Esophagus squamous epithelium (tissue), 5 donors: ENCODE measurements at places on chromosomes 11 and 22.

DNA sequence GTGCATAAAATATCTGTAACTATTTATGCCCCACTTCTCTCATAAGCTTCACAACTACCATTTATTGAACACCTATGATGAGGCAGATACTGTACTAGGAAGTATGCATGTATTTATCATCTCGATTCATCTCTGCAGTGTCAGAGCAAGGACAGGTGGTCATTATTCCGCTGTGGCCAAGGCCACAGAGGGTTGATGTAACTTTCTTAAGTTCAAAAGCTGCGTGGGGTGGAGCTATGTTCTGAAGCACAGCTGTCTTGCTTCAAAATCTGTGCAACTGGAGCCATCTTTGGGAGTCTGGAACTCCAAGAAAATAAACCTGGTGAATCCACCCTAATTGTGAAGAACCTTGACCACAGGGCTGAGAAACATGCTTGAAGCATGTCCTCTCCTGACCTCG, 60.2 kb upstream of the HMGXB4 start:
- no peak for DNase-seq

GRCh38 chr11:107567739-107568335, 2.3 kb upstream of the ALKBH8 start:
- DNase-seq, result no peak

GRCh38 chr22:48607901-48608662, 1219.6 kb downstream of the BRD1 start:
- no peak for DNase-seq

DNA sequence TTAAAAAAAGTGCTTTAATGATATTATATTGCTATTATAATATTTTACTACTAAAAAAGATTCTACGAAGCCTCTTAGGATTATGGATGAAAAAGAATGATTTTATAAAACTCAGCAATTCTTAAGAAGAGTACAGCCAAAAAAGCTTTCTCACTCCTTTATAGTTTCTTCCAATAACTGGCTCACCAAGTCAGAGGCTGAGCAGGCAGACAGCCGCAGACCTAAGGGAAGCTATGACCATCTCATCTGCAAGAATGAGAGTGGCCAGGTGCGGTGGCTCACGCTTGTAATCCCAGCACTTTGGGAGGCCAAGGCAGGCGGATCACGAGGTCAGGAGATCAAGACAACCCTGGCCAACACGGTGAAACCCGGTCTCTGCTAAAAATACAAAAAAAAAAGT, 12.7 kb upstream of the EMID1 start:
- DNase-seq, result no peak

DNA sequence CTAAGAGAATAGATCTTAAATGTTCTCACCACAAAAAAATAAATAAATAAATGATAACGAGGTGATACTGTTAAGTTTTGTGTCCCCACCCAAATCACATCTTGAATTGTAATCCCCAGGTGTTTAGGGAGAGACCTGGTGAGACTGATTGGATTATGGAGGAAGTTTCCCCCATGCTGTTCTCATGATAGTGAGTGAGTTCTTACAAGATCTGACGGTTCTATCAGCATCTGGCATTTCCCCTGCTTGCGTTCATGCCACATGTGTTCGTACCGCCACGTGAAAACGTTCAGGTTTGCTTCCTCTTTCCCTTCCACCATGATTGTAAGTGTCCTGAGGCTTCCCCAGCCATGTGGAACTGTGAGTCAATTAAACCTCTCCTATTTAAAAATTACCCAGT, 1514.8 kb upstream of the TENM4 start:
- no peak for DNase-seq

DNA sequence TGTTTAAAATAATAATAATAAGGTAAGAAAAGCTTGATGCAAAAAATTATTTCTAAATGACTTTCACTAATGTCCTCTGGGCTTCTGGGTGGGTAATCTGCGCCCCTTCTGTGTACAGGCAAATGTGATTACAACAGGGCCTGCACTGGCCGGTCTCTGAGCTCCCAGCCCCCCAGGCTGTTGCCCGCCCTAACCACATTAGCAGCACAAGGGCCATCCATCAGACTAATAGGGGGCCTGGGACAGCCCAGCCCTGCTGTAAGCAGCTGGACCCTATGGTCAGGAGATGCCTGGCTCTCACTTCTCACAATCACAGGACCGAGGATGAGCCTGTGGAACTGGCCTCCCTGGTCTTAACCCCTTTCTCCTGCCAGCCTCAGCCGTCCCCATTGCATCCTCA, 388.4 kb downstream of the BUD13 start:
- DNase-seq, result no peak

DNA sequence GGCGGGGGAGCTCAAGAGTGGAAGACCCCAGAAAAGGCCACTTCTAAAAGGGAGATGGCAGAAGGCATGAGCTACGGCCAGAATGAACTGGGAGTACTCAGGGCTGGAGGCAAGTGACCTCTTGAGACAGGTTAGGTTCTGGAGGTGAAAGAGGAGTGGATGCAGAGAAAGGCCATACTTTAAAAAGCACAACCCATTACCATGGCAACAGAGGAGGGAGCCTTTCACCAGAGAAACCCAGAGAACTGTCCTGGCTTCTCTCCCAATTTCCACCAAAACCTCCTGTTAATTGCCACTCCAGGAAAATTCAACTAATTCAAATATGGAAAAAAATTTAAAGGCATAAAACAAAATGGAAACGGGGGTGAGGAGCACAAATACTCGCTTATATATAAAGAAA, 15.8 kb downstream of the A4GALT start:
- DNase-seq, result no peak

GRCh38 chr11:34916843-34917770, 689 bp downstream of the PDHX start:
- DNase-seq, result no peak

GRCh38 chr22:17199003-17199731, 20.1 kb downstream of the ADA2 start:
- DNase-seq, result no peak

- no peak for DNase-seq
These were observed 744 bp downstream of the PRAME start for GRCh38 chr22:22558071-22558971.

- DNase-seq, result no peak
These were observed 457.0 kb downstream of the NTM start for GRCh38 chr11:131827430-131827829.

DNA sequence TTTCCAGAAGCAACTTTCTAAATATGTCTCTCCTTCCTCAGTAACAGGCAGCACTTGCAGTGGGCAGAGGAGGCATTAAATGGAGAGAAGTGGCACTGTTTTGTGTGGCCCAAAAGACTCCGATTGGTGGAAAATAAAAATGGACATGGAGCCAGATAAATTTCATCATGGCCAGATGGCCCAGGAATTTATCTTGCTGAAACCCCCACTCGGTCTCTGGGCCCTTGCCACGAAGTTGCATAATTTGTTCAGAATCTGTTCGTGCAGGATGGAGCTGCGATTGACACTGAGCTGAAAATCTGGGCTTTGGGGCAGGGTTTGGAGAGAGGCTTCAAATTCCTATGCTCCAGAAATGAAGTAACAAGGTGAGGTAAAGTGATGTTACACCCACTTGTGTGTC, 65.5 kb downstream of the C11orf91 start:
- DNase-seq, result no peak

DNA sequence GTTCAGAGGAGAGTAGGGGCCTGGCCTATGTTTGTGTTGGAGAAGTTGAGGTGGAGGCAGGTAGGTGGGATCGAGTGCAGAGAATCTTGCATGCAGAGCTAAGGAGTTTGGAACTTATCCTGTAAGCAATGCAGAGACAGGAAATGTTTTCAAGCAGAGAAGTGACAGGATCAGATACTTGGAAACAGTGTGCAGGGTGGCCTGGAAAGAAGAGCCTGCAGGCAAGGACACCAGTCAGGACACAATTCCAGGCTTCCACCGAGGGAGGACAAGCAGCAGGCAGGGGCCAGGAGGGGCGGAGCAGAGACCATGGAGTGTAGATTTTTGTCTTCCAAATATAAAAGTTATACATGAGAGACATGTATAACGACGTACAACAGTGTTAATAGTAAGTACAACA, 26.9 kb upstream of the CECR2 start:
- no peak for DNase-seq

- no peak for DNase-seq
These were observed 12.8 kb downstream of the ETS1 start for GRCh38 chr11:128574576-128575011.

DNA sequence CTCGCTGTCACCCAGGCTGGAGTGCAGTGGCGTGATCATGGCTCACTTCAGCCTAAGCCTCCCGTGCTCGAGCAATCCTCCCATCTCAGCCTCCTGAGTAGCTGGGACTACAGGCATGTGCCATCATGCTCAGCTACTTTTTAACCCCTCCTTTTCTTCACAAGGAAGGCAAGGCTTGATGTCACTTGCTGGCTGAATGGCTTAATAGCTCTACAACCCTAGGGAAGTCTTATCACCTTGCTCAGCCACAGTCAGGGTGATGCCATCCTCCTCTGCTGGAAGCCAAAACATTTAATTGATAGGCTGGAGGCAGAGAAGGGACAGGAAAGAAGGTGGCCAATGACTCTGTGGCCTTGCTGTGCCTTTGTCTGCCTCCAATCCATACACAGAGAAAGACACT, 131.9 kb downstream of the MED15 start:
- no peak for DNase-seq

GRCh38 chr11:45369313-45369712, 83.2 kb upstream of the SYT13 start:
- no peak for DNase-seq

DNA sequence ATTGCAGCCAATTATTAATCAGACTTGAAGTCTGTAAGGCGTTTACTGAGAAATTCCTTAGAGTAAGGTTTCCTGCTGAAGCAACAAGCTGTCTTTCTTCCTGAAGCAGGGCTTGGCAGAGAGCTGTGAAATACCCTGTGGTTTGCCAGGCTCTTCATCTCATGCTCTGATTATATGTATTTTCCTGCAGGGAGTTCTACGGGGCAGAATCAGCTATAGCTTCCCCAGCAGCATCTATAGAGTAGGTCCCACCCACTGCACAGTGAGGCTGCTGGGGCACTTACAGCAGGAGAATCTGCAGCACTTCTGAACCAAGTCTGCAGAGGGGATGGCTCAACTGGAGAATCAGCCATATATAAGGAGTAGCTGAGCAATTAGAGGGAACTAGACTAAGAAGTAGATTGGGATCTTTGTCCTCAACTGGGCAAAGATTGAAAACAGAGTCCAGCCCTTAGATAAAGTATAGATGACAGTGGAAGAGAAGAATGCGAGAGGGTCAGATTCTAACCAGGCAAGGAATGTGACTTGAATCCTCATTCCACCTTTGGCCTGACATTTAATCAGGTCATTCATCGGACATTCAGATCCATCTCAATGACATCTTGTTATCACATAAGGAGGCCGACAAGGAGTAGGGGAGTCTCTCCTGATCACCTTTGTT, 37.6 kb downstream of the CNTF start:
- no peak for DNase-seq

DNA sequence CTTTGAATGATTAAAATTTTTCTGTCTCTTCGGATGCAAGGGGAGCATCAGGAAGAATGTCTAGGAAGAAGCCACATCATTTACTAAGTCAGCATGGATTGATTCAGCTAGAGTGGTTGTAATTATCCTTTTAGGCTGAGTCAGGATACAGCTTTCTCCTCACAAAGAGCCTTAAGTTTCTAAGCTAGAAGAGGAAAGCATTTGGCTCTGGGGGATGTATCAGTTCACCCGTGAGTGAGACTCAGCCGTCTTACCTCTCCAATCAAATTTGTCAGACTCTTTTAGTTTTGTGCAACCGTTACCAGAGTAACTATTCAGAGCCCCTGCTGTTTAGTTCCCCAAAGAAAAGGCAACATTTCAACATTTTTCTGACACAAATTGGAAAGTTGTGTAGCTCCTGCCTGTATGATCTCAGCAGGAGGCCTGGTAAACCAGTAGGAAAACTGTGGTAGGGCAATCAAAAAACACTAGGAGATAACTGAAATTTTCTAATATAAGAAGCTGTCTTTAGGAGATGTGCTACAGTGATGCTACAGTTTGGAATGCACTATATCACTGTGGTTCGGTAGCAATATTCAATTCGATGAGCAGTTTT, 432.4 kb upstream of the LUZP2 start:
- no peak for DNase-seq

GRCh38 chr11:67027483-67027930, 4.6 kb downstream of the SYT12 start:
- no peak for DNase-seq

- DNase-seq, result no peak
These were observed 123.6 kb downstream of the ABTB2 start for GRCh38 chr11:34234086-34234740.

DNA sequence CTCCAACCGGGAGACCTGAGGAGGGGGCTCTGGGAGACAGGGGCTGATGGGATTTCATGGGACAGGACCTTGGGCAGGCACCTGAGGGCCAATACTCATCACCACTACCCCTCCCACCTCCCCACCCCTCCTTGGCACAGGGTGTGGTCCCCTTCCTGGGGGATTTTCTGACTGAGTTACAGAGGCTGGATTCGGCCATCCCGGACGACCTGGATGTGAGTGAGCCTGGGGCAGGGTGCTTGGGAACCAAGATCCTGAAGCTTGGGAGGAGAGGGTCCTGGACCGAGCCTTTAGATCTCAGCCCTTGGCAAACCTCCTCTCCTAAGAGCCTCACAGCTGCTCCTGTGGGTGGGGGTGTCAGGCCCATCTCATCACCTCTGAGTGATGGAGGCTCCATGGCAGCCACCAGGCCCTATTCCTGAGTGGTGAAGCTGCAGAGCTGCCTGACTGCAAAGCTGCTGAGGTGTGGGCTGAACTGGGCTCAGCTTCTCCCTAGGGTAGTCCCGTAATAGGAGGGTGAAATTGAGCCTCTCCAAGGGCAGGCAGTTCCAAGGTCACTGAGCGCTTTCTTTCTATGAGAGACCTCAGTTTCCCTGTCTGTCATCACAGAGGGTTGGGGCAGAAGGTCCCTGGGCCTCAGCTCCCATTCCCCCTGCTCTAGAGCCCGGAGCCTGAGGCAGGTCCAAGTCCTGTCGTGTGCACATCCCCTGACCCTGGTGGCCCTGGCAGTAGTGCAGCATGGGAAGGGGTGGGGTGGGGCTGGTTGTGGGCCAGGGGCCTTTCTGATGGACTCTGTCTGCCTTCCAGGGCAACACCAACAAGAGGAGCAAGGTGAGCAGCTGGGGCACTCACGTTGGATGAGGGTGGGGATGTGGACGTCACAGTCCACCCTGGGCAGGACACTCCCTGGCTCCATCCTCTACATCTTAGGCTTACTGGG, 6.5 kb downstream of the RGL4 start:
- no peak for DNase-seq

GRCh38 chr11:112320668-112321067, 60.0 kb upstream of the PLET1 start:
- no peak for DNase-seq

DNA sequence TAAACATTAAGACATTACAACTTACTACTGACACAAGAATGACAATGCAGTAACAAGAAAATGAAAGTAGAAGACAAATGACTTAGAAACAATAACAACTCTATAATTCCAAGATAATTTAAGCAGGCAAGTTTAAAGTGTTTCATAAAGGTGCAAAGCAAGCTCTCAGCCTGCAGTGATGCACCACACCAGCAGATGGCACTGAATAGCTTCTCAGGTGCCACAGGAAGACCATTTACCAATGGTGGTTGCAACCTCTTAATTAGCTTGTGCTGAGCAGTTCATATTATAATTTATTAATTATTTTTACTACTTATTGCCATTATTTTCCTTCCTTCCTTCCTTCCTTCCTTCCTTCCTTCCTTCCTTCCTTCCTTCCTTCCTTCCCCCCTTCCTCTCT, 60.6 kb downstream of the NXPE2 start:
- no peak for DNase-seq

GRCh38 chr11:121611242-121611641, 158.5 kb upstream of the SORL1-AS1 start:
- no peak for DNase-seq

GRCh38 chr22:28344918-28345703, 334.5 kb downstream of the TTC28 start:
- no peak for DNase-seq
